Stomach (tissue), 19 donors: ENCODE measurements at places on chromosomes 4 and X. TPM values are rescaled to one million over a fixed set of nuclear protein-coding genes. Genes with fewer than 3 reads are reported as not detected.

The PRKG2 gene
- 0.58 TPM for total RNA-seq

The GPC3 gene
- total RNA-seq = 137 TPM

DNA sequence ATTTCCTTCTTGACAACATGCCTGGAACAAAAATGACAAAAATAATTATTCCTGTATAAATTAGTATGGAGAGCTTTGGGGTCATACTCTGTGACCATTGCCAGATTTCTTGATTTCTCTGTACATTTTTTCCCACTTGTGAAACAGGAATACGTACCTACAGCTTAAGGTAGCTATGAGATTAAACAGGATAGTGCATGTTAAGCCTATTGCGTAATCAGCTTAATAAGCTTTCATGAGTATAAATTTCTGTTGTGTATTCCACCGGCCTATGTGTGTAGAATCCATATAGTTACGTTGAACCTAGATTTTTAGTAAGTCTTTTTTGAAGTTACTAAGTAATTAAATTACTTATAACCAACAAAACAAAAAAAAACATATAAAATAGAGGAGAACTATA is 334.9 kb downstream of the DCTD start:
- DNase-seq = no peak

GRCh38 chrX:95505721-95506120 is 1178.9 kb upstream of the DIAPH2 start:
- DNase-seq = no peak

DNA sequence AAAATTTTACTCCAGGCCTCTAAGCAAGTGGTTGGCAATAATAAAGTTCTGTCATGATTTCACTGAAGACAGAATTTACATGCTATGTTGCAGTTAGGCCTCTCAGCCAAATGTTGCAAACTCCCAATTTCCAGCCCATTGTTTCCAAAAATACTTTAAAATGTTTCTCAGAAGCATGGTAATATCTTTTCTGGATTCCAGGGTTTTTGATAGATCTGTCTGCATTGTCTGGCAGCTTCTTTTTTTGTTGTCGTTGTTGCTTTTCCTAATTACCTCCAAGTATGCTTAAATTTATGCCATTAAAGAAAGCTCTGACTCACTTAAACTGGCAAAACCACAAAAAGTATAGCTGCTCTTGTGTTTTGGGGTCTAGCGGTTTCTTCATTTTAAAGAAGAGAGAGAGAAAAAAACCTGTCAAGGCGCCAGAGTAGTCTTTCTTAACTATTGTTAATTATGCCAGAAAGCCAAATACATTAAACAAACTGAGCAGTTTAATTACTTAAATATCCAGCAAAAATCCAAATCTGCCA is 97.0 kb downstream of the AGTR2 start:
- DNase-seq = no peak

GRCh38 chrX:64150775-64151174 is 54.7 kb downstream of the AMER1 start:
- DNase-seq = no peak
